ENCODE measurements at places on chromosomes 4 and X.

GRCh38 chrX:108537005-108537404 lies 97.4 kb downstream of the COL4A5 start:
- no peak for DNase-seq

- no peak for DNase-seq
Measured at GRCh38 chr4:10983885-10984640, 299.5 kb upstream of the CLNK start.

DNA sequence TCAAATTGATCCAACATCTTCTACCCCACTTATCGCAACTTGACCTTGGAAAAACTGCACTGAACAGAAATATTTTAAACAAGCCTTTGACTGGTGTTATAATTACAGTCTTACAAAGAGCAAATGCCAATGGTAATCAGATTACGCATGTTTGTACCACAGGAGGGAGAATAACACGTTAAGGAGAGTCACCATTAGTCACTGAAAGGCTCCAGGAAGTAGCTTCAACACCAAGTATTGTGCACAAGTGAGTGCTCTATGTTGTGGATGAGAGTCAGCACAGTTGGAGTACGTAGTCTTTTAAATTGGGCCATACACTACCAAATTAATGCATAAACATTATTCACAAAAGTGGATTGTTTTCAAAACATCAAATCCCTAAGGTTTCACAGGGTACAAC lies 1081.5 kb upstream of the TENM3 start:
- no peak for DNase-seq

GRCh38 chr4:113331811-113332210 lies 282.4 kb downstream of the ANK2 start:
- DNase-seq = no peak

- DNase-seq = no peak
Measured at GRCh38 chr4:164614999-164615398, 138.9 kb upstream of the SMIM31 start.

- DNase-seq = no peak
Measured at GRCh38 chr4:24646798-24647460, 62.6 kb upstream of the DHX15 start.

- no peak for DNase-seq
Measured at GRCh38 chrX:36861601-36862000, 146.6 kb upstream of the FAM47C start.

- no peak for DNase-seq
Measured at GRCh38 chrX:114584983-114585842, 1.3 kb downstream of the HTR2C start.

DNA sequence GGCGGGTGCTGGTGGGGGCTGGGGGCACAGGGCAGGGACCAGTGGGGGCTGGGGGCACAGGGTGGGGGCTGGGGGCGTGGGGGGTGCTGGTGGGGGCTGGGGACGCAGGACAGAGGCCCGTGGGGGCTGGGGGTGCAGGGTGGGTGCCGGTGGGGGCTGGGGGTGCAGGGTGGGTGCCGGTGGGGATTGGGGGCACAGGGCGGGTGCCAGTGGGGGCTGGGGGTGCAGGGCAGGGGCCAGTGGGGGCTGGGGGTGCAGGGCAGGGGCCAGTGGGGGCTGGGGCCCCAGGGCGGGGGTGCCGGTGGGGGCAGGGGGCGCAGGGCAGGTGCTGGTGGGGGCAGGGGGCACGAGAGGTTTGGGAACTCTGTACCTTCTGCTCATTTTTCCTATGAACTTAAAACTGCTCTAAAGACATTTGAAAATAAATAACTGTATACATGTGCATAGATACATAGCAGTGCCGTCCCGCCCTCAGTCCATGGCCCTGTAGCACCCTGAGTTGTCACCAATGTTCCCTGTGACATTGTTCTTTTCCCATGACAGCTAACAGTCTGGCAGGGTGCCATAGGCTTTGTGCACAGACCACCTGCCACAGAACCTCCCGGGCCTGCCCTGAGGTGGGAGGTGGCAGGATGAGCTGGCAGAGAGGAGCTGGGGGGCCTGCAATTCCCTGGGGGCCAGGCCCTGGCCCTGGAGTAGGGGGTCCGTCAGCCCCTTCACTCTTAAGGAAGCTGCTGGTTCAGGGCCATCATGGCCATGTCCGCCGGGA lies 35.6 kb upstream of the ADRA2C start:
- DNase-seq = no peak

DNA sequence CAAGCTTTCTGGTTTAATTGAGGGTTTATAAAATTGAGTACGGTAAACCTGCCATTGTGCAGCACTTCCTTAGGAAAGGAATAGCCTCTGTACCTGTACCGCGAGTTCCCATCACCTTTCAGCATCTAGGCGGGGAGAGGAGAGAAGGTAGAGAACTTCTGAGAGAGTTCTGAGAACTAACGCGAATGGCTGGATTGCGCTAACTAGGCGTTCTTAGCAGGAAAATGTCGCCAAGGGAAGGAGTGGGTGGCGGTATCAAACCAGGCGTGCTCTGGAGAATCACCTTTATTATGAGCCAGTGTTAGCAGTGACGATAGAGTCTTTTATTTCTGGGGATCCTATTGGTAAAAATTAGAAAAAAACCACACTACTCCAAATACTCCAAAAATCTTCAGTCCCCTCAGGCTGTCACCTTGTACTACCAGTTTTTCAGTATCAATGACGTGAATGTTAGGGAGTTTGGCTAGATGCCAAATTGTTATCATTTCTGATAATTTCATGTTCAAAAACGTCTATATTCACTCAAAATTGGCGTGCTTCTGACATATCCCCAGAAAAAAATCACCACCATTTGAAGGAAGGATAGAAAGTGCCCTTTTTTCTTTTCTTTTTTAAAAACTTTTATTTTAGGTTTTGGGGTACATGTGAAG lies 1.4 kb downstream of the UGT8 start:
- no peak for DNase-seq

DNA sequence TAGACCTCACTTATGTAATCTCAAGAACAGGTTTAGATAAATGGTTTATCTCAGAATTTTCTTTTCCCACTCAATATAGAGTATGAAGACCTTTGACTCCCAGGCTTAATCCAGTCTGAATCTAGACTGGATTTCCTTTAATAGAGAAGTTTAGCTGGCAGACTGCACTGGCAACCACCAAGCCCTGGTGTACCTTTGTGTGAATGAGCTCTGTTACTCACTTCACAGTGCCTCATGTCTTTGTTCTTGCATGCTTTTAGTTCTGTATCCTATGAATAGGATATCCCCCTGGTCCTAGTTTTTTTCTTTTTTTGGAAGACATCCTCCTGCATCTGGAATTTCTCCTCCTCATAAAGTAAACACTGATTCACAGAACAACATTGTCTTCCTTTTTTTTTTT lies 53.2 kb upstream of the MCUB start:
- DNase-seq = no peak

Data from stimulated activated CD8-positive, alpha-beta memory T cell treated with anti-CD3 and anti-CD28 coated beads, Interleukin-2, amount 100 ng/mL, for 1 hour (primary cell).